Mesenteric fat pad (tissue), 1 donor: ENCODE measurements at places on chromosomes 1 and 21. TPM values are rescaled to one million over a fixed set of nuclear protein-coding genes. Genes with fewer than 3 reads are reported as not detected.

- no peak for DNase-seq
Measured at GRCh38 chr1:119083980-119084379, 56.5 kb downstream of the WARS2 start.

The HTR6 gene
- total RNA-seq = not detected

- no peak for DNase-seq
Measured at GRCh38 chr1:13714851-13715250, 14.9 kb downstream of the PRDM2 start.

DNA sequence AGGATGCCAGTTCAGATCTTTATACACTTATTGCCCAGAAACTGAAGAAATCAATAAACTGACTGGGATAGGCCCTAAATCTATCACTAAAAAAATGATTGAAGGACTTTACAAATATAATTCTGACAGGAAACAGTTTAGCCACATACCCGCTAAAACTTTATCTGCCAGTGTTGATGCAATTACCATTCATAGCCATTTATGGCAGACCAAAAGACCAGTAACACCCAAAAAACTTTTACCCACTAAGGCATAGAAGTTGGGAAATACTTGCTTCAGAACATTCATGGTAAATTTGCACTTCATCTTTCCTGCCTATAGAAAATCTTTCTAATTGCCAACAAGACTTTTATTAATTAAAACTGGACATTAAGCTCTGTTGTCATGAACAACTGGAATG is 15.0 kb upstream of the GPR25 start:
- no peak for DNase-seq

The LRRC71 gene
- total RNA-seq = 0.32 TPM

- DNase-seq = no peak
Measured at GRCh38 chr1:244941121-244941520, 76.8 kb upstream of the HNRNPU start.

The SPATA21 gene
- not detected for total RNA-seq

DNA sequence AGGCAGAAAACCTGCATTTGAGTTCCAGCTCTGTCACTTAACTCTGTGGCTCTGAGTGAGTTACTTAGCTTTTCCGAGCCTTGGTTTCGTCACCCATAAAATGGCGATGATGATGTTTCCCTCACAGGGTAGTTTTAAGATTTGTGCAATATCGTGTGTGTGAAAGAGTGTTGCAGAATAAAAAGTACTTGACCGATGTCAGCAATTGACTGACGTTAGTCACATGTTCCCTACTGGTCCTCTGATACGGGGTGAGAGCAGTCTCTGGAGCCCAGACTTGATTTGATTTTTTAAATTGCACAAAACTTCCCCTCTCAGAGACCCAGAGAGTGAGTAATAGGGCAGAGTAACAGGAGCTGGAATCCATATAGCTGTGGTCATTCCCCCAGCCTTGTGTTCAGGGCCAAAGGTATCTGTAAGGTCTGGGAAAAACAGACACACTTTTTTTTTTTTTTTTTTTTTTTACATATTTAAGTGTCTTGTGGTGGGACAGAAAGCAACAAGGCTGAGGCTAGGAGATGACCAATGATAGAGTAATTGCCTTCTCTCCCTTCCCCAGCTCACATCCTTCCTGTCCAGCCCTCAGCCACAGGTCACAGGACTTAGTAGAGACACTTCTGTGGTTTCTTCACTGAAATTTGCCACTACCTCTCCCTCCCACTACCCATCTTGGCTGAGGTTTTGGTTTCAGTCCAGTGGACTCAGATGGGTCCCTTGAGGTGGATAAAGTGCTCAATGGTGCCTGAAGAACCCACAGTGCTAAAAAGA is 2.0 kb downstream of the FCER1G start:
- DNase-seq = no peak

GRCh38 chr1:234737967-234738314 is 128.0 kb upstream of the IRF2BP2 start:
- no peak for DNase-seq

GRCh38 chr1:177306019-177306415 is 135.3 kb downstream of the BRINP2 start:
- DNase-seq = no peak

The CFAP141 gene
- not detected for total RNA-seq

DNA sequence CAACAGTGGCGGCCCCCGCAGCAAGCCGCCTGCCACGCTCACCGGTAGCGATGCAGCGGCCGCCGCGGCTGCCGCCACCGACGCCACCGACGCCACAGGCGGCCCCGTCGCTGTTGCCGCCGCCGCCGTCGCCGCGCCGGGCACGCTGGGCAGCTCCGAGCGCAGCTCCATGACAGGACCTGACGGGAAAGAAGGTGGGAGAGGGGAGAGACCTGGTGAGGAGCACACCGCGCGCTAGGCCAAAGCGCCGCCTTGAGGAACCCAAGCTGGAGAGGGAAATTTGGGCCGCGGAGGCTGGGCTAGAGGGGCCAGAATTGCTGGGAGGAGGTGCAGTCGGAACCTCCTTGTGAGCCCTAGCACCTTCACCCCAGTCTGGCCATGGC is 1.9 kb downstream of the DMRTA2 start:
- DNase-seq = no peak

DNA sequence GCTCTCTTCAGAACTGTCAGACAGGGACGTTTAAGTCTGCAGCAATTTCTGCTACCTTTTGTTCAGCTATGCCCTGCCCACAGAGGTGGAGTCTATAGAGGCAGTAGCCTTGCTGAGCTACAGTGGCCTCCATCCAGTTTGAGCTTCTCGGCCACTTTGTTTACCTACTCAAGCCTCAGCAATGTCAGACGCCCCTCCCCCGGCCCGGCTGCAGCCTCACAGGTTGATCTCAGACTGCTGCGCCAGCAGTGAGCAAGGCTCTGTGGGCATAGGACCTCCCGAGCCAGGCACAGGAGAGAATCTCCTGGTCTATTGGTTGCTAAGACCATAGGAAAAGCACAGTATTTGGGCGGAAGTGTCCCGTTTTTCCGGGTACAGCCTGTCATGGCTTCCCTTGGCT is 89.9 kb upstream of the PDC start:
- DNase-seq = no peak

DNA sequence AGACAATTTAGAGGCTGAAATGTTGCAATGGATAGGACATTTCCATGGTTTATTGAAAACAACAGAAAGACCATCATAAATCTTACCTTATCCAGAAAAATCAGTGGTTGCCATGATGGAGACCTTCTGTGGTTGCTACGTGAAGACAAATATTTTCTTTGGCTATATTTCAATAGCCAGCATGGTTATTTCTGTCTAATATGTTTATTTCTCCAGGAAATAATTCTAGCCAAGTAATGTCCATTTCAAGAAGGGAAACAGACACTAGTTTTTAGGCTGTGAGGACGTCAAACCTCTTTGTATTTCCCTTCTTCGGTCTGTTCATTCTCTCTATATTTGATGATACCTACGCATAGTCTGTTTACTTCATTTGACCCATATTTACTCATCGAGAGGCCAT is 49.2 kb upstream of the NFASC start:
- DNase-seq = no peak

GRCh38 chr21:38126666-38127303 is 130.0 kb upstream of the KCNJ15 start:
- DNase-seq = no peak

- no peak for DNase-seq
Measured at GRCh38 chr1:145878724-145879123, 6.9 kb downstream of the ANKRD35 start.

DNA sequence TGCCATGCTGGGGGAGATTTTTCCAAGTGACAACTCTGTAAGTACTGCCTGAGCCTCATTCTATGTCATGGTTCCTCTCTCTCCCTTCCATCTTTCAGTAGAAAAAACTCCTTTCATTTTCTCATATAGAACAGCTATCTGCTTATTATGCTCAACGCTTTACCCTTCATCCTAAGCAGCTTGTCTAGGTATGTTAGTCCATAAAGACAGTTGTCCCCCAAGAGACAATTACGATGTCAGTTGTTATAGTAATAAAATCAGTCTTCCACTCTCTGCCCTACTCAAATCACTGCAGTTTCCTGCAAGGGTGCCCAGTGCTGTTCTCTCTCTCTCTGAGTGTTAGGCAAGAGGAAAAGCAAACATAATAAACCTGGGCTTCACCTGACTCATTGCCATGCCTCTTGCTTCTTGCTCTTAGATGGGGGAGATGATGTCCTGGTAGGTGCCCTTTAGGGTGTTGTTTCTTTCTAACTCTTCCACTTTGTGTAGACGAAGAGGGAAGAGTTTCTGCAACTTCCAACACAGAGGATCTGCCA is 59.4 kb downstream of the PAPPA2 start:
- no peak for DNase-seq

GRCh38 chr1:80154176-80154575 is 1147.6 kb upstream of the ADGRL4 start:
- no peak for DNase-seq

DNA sequence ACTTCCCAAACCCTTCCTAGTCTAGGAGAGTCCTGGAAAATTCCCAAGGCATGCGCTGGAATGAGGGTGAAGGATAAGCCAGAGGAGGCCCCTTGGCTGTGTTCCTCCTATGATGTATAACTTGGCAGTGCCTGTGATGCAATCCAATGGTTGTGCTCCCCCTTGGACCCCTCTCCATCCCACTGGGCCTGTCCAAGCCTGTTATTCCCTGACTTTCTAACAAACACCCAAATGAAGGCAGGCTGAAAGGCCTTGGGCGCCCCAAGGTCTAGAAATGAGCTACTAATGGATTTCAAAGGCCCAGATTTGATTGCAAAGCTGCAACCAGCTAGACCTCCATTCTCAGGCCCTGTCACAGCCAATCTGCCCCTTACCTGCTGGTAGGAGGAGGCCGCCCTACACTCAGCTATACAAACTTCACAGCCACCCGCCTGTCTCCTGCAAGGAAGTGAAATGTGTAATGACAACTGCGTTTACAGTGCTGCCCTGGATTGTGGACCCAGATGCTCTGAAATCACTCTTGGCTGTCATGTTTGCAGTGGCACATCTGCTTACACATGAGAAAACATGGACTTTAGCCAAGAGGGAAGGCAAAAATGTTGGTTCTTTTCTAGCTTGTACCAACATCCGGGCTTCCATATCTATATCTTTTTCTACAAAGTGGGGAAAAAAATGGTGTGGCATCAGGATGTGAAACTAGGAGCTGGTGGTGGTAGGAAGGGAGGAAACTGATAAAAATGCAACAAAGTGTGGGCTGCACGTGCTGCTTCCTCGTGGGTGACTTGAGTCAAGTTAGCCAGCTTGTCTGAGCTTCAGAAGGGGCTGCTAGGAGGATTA is 130.4 kb downstream of the TRABD2B start:
- DNase-seq = peak; percentile 41

DNA sequence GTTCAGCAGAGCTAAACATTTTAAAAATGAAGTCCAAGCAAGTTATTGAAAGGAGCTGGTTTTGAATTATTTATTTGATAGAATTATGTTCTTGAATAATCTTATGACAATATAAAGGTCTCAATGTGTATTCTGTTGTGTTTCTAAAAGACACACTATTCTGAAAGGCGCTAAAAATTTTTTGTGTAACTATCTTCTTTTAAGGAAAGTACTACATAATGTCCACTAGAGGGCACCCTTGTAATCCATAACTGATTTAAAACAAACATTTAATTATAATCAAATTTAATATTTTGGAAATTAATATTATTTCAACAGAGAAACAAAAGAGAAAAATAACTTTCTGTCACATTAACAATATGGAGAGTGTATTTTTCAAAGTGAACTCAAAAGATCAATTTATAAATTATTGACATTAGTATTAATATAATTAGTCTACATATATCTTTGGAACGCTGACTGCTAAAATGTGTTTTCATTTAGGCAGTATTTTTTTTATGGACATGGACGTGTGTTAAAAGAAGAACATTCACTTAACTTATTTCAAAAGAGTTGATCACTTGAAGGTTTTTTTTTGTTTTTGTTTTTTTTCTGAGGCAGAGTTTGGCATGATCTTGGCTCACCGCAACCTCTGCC is 248.4 kb downstream of the DENND1B start:
- no peak for DNase-seq

- no peak for DNase-seq
Measured at GRCh38 chr1:15425958-15426357, 12.3 kb upstream of the CTRC start.

DNA sequence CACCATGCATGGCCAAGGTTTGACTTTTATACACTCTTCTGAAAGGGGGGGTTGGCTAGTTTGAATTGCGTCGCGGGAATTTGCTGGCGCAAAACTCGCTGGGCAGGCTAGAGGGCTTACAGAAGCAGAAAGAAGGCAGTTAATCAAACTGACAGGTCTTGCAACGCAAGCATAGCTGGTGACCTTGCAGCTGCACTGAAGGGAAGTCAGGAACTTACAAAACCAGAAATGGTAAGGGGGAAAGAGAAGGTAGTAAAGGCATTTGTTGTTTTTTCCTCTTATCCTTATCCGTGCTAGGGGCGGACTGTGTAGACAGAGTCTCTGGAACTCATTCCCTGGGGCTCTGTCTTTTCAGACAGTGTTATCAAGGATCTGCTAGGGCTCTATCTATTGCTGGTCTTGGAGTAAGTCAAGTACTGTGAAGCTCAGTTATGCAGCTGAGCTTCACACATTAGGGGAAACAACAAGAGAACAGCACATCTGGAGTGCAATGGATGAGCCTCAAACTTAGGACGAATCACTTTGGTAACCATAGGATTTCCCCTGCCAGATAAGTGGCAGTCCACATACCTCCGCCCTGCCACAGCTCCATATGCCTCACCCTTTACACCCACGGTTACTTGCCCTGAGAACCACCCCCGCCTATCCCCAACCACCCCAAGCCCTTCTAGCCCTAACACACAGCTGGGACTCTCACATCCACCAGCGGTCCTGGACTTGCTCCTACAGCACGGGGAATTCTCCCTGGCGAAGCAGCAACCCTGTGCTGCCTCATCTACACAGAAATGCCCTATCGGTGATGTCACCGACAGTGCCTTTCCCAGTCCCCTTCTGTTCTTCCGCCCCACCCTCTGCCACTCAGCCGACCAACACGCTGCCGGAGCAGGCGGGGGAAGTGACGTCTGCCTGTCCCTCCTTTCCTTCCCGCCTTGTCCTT is 251.4 kb downstream of the FAM72C start:
- no peak for DNase-seq

The CA6 gene
- total RNA-seq = not detected

The P3R3URF gene
- not detected for total RNA-seq

- DNase-seq = no peak
Measured at GRCh38 chr1:213054733-213055591, 3.9 kb downstream of the RPS6KC1 start.

DNA sequence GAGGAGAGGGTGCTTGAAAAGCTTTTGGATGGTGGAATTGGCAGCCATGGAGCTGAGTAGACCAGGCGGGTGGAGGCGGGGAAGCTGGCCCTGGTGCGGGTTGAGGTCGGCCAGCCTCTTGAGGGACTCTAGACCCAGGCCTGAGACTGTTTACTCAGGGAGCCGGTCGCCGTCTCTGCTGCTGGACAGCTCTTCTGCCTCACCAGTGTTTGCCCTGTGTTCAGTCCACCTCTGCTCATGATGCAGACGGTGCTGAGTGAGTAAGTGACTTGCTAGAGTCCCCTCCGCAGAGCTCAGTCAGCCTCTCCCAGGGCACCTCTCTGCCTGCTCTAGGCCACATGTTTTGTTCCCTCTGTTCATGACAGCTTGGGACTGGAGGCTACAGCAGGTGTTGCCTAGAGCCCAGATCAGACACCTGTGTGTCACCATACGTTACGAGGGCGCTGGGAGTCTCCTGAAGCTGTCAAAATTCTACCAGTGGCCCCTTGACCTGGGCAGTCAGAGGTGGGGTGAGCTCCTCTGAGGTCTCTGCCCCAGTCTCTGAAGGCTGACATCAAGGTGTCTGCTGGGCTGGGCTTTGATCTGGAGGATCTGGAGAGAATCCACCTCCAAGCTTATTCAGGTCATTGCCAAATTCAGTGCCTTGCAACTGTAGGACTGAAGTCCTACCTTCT is 73.5 kb upstream of the WNT4 start:
- DNase-seq = peak; percentile 80

- no peak for DNase-seq
Measured at GRCh38 chr1:54987919-54988705, 7.7 kb downstream of the TMEM61 start.

The CYP4A22 gene
- total RNA-seq = 0.42 TPM

The PDZK1IP1 gene
- 2.8 TPM for total RNA-seq
